ENCODE measurements at places on chromosomes 16 and 17.

- no peak for DNase-seq
Observed at GRCh38 chr16:3625911-3626732, 14.7 kb upstream of the SLX4 start.

GRCh38 chr16:1746693-1747195 is 24.6 kb downstream of the NME3 start:
- DNase-seq, result no peak

DNA sequence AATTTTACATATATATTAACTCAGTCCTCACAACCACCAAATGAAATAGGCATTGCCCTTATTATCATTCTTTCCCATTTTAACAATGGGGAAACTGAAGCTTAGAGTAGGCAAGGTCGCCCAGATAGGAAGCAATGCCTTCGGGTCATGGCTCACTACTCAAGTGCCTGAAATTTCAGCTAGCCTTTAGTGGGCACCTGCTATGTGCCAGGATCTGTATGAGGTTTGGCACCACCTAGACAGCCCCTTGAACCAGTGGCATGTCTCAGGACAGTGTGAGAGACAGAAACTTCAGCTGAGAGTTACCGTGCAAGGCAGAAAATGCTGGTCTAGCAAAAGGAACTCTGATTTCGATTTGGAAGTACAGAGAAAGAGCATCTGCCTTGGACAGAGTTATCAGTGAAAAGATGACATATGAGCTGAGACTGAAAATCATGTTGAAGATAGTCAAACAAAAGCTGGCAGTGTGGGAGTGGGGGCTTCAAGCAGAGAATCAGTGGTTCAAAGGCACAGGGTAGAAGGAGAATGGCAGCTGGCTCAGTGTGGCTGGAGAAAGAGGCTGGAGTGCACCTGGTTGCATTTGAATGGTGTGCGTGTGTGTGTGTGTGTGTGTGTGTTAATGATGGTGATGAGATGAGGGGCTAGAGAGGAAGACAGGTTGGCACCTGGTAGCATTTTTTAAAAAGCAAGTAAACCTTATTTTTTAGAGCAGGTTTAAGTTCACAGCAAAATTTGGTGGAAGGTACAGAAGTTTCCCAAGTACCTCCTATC is 29.1 kb downstream of the CDH13 start:
- no peak for DNase-seq

DNA sequence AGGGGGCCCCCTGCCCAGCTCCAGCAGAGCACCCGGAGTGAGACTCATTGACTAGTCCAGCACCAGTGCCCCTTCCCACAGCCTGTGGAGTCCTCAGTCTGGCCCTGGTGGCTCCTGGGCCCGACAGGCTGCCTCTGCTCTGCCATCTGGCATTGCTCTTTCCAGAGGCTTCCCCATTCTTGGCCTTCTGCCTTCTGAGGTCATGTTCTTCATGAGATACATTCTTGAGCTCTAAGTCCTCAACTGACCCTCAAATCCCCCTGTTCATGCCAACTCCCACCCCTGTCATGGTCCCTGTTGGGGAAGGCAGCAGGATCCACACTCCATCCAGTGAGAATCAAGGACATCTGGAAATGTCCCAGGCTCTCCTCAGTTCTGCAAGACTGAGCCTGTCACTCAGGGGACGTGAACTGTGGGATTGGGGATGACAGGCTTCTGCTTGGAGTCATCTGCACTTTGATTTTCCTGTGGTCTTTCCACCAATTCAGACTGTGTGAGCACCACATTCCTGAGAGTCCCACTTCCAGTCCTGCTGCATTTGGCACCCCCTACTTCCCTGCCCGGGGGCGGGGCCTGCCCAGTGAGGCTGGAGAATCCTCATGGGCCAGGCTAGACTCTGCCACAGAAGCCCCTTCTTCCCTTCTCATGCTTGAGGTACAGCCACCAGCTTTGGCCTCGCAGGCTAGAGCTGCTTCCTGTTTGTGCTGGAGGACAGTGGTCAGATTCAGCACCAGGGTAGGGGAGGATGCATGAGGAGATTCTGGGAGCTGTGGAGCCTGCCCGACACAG is 2.7 kb downstream of the TRPV2 start:
- no peak for DNase-seq

DNA sequence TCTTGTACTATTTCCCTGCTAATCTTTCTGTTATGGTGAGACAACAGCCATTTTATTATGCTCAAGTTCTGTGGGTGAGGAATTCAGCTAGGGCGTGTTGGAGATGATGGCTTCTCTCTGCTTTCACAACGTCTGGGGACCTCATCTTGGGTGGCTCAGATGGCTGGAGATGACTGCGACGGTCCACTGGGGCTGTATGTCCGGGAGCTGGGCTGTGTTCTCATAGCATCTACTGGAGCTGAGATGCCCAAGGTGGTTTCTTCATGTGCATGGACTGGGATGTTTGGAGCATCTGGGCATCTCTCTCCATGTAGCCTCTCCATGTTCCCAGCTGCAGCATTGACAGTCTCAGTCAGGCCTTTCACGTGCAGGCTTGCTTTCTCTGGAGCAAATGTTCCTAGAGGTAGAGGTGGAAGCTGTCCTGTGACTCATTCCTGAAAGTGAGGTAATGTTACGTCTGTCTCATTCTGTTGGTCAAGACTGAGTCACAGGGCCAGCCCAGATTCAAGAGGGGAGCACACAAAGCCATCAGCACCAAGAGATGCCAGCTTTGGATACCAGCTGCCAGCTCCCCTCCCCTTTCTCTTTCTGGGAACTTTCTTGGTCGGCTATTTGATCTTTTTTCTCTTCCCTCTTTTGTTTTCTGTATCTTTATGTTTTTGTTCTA is 96.2 kb downstream of the RAP1GAP2 start:
- DNase-seq, result no peak

Data from activated CD4-positive, CD25-positive, alpha-beta regulatory T cell treated with anti-CD3 and anti-CD28 coated beads, Interleukin-2, amount 50 U/mL, for 72 hours (primary cell).